ENCODE measurements at places on chromosomes 6 and 20.

GRCh38 chr6:15266423-15266996 lies 20.6 kb downstream of the JARID2 start:
- DNase-seq, result no peak

- DNase-seq, result no peak
Observed at GRCh38 chr6:135182071-135183001, 1.2 kb downstream of the MYB start.

- no peak for DNase-seq
Observed at GRCh38 chr6:4620284-4621151, 155.7 kb upstream of the CDYL start.

DNA sequence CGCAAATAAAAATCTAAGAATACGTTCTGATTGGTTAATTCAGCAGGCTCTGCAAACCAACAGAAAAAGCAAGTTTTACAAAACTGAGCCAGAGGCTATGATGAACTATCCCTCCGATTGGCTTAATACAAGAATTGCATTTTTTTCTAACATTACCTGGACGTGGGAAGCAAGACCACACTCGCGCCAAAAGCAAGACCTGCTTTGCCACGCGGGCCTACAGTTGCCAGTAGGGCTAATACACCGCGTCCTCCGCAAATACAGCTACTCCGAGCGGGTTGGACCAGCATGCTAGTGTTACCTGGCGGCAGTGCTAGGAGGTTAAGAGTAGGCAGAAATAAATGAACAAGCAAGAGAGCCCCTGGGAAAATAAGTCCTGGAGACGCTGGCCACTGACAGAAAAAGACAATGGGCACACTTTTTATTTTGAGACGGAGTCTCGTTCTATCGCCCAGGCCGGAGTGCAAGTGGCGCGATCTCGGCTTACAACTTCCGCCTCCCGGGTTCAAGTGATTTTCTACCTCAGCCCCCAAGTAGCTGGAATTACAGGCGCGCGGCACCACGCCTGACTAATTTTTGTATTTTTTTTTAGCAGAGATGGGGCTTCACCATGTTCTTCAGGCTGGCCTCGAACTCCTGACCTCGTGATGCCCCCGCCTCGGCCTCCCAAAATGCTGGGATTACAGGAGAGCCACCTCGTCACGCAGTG lies 131.9 kb upstream of the BTN3A2 start:
- DNase-seq, result no peak

- DNase-seq, result no peak
Observed at GRCh38 chr20:3652221-3652620, 11.0 kb downstream of the GFRA4 start.

- no peak for DNase-seq
Observed at GRCh38 chr20:13205425-13205824, 15.6 kb upstream of the ISM1 start.

DNA sequence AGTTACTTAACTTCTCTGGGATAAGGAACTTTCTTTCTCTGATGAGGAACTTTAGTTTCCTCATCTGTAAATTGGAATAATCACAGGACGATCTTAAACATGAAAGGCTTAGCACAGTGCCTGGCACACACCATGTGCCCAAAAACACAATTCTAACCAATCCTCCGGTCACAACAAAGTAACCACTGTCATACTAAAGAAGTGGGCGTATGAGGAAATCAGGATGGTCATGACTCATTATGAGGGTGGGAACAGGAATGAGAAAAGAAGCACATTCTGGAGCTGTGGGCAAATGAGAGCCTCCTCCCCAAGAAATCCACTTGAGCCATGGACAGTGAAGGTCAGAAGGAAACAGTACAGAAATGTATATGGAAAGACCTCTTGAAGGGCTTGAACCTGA lies 82.9 kb downstream of the LRFN2 start:
- no peak for DNase-seq

GRCh38 chr20:55936209-55936595 lies 69.1 kb downstream of the CBLN4 start:
- DNase-seq, result no peak

DNA sequence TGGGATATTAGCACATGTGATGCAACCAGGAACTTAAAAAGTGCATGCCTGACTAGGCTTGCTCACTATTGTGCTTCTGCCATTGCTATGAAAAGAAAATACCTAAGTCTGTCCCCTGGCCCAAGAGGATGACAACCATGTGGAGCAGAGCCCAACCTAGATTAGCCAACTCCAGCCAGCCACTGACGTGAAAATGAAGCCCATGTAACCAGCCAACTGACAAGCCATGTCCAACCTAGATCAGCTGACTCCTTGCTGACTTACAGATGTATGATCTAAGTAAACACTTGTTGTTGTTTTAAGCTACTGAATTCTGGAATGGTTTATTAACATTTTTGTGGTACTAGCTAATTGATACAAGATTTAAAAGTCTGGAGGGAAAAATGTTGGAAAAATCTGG lies 47.5 kb downstream of the PIGU start:
- DNase-seq, result no peak

GRCh38 chr6:120103618-120104017 lies 754.1 kb upstream of the MAN1A1 start:
- DNase-seq, result no peak

DNA sequence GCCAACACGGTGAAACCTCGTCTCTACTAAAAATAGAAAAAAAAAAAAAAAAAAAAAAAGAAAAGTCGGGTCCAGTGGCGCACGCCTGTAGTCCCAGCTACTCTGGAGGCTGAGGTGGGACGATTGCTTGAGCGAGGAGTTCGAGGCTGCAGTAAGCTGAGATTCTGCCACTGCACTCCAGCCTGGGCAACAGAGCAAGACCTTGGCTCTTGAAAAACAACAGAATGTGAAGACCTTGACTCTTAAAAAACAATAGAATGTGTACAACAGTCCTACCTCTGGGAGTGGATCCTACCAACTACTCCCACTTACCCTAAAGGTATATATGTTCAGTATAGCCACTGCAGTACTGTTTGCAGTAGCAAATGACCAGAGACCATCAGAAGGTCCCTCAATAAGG lies 15.1 kb downstream of the KIF3B start:
- no peak for DNase-seq

- no peak for DNase-seq
Observed at GRCh38 chr20:33167859-33168258, at the start of gene BPIFA2. Gene BPIFA2 (plus strand): TSS chr20:33168159. CDS start chr20:33169146, 987 bp downstream.

DNA sequence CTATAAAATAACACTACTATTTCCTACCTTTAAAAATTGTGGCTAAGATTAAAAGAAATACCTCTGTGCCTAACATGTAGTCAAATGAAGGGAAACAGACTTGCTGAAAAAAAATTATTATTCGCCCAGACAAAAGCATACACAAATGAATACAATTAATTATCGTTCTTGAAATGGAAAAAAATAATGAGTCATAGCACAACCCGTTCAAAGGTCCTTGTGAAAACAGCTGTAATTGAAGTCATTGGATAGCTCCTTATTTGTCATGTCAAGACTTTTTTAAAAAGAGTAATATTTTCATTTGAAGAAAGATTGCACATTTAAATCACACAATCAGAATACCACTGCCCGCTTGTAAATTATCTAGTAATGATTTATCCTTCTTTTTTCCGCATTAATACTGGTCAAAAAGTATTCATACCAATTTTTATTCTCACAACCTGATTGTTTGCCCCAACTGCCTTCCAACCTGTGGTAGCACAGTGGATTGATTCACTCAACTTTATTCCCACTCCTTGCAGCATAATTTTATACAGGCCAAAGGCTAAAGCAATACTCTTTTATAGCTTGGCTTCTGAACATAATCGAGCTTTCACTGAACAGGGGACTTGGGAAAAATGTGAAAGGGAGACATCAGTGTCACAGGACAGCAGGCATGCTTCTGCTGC lies 655.2 kb upstream of the MAP3K7 start:
- DNase-seq, result no peak

GRCh38 chr20:13870170-13870748 lies 85.4 kb downstream of the NDUFAF5 start:
- DNase-seq, result no peak

DNA sequence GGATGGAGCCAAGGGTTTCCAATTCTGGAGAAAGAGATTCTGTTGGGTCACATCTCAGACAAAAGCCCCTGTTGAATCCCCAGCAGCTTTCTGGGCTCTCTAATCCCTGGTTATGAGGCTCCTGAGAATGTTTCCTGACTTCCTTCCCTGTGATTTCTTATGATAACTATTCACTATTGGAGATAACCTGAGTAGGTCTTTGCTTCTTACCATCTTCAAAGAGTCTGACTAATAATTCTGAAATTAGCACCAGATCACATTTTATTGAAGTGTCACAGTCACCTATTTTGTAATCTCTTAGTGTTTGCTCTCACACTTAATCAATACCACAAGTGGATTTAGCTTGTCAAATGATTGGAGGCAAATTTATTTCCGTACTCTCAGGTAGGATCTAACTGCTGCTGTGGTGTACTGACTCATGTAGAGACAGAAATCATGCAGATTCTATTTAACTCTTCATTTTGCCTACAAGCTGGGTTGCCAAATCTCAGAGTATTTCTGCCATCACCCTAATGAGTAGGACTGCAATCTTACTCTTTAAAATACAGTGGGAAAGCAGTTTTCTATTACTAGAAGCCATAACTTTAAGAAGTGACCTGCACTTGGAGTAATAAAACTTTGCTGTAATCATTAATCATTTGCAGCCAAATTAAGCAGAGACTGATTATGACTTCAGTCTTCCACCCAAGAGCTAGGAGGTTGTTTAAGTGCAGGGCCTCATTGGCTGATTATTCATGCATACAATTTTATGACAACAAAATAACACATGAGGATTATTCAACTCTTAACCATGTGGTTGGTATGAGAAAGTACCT lies 422.1 kb downstream of the EPM2A start:
- DNase-seq, result no peak

- DNase-seq, result no peak
Observed at GRCh38 chr6:58290177-58290576, 972.7 kb downstream of the PRIM2 start.

- DNase-seq, result no peak
Observed at GRCh38 chr6:144305985-144306384, 20.9 kb downstream of the UTRN start.

GRCh38 chr6:30463242-30463641 lies 26.1 kb upstream of the HLA-E start:
- DNase-seq, result no peak

DNA sequence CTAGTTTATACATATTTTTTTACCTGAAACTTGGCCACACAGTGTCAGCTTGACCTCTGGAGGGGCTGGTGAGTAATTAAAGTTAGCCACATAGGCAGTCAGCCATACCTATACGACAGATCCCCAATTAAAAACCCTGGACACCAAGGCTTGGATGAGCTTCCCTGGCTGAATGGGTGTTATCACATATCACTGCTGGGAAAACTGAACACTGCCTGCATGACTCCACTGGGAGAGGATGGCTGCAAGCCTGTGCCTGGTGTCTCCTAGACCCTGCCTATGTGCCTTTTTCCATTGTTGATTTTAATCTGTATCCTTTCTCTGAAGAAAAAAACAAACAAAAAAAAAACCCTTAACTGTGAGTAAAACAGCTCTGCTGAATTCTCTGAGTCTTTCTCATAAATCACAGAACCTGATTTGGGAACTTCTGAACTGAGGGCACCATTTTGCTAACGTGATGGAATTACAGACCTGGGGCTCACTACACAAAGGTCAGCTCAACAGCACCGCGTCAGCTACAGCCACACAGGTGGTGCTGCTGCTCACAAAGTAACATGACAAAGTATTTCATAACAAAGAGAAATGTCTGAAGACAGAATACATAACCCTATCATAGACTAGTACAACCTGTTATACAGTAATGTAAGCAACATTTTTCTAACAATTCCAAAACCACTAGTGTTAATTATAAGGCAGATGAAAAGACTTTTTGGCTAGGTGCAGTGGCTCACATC lies 97.0 kb downstream of the SLC23A2 start:
- DNase-seq, result no peak

- DNase-seq, result no peak
Observed at GRCh38 chr6:98848539-98849242, 14.3 kb downstream of the POU3F2 start.

GRCh38 chr6:37947468-37947867 lies 127.9 kb downstream of the ZFAND3 start:
- no peak for DNase-seq

DNA sequence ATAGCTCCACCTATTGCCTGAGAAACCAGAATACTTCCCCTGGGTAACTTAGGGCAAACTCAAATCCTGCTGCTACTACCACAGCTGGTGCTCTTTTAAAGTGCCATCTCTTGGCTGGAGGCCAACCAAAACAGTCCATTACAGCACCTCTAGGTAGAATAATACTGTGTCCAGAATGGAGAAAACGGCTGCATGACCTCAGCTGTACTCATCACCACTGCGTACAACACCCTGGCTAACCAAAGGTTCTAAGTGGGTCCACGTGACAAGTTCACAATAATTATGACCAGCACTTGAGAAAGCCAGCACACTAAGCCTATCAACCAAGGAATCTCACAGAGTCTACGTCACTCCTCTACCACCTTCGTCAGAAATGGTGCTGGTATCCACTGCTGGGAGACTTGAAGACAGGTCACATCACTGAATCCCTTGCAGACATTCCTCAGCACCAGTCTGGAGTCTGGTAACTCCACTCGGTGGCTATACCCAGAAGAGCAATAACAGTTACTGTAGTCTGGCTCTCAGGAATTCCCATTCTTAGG lies 40.9 kb upstream of the PKIB start:
- no peak for DNase-seq

- no peak for DNase-seq
Observed at GRCh38 chr6:13355043-13355945, 27.0 kb upstream of the TBC1D7 start.

DNA sequence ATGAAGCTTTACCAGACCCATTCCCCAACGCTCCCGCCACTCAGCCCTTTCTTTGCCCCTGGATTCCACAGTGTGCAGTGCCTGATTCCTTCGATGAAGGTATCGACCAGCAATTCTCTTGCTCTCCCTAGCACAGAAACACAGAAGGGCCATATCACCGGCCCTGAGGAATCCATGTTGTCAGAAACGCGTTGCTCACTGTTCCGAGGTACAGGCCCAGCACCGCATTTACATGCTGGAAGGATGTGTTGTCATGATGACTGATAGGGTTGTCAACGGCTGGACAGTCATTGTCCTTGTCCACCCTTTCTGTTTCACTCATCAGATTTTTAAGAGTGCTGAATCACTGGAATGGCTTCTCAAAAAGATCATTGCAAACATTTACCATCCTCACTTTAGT lies 57.2 kb upstream of the GPR6 start:
- DNase-seq, result no peak

DNA sequence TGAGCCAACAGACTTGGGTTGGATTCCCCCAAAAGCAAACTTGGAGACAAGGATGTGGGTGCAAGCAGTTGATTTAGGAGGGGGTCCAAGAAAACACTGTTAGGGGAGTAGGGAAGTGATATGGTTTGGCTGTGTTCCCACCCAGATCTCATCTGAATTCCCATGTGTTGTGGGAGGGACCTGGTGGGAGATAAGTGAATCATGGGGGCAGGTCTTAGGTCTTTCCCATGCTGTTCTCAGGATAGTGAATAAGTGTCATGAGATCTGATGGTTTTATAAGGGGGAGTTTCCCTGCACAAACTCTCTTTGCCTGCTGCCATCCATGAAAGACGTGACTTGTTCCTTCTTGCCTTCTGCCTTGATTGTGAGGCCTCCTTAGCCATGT lies 542.6 kb downstream of the DHX35 start:
- DNase-seq, result no peak

- no peak for DNase-seq
Observed at GRCh38 chr6:111653434-111653833, 47.8 kb upstream of the TRAF3IP2 start.

Measured in caudate nucleus (tissue), 63 donors.